Mesendoderm (in vitro differentiated cells): ENCODE measurements at places on chromosomes 7 and 10.

- DNase-seq = peak; percentile 96
Measured at GRCh38 chr7:101321491-101322401, at the start of gene IFT22. Gene IFT22, minus strand, starts transcription at chr7:101321812. Its CDS starts 103 bp downstream, at chr7:101321709.

DNA sequence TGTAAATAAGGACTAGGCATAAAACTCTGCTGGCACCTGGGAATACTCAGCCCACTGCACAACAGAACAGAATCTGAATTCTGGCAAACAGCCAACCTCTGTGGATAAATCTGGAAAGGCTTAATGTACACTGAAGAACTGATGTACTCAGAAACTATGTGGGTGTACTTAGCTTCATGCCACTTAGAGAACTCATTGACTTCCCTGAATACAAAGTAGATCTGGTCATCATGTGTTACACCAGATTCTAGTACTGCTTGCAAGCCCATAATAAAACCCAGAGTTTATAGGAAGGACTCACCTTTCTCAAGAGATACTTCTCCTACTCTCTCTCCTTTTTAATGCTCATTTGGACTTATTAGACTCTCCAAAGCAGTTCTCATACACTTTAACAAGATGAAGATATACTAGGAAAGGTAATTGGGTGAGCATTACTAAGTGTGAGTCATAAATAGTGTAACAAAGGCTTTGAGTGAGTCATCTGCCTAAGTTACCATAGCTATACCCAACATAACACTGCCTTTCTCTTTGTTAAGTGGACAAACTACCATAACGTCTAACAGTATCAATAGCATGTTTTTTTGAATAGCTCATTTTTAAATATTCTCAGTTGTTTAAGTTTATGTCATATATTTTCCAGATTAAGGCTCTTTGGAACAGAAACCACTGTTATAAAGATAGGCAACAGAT, 309.1 kb downstream of the MDFIC start:
- peak; percentile 88 for DNase-seq

DNA sequence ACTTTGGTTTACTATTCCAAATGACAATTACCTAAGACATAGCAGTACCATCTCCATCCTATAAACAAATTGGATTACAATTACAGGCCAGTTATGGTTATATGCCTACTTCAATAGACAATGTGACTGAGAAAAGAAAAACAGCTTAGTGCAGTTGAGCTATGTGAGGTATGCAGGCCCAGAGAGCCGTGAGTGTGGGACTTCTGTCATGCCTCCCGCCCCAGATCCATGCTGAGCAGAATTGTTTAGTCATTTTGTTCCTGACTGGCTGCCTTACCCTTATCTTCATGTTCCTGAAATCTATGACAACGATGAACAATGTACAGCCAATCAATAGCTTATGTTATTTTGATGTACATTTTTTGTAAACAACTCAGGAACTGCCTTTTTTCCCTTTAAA, 21.7 kb downstream of the LARP4B start:
- DNase-seq = peak; percentile 68

GRCh38 chr10:131318814-131319213, 7.3 kb upstream of the TCERG1L start:
- no peak for DNase-seq

- DNase-seq = no peak
Measured at GRCh38 chr10:84213076-84213475, 12.3 kb downstream of the LRIT2 start.

DNA sequence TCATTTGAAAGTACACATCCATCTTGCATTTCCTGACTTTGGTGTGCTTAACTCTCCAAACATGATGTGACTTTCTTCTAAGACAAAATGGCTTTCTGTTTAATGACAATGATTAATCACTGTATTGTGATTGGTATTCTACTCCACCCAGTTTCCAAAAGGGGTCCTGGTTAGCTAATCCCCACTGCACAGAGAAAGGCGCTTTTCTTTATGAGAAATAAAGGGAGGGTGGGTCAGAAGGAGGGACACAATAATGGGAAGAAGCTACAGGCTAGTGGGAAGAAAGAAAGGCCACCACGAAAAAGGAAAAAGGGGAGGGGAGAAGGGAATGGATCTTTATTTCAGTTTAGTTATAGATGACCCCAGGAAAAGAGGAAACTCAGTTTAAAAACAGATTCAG, 69.2 kb downstream of the PRTFDC1 start:
- DNase-seq = no peak

DNA sequence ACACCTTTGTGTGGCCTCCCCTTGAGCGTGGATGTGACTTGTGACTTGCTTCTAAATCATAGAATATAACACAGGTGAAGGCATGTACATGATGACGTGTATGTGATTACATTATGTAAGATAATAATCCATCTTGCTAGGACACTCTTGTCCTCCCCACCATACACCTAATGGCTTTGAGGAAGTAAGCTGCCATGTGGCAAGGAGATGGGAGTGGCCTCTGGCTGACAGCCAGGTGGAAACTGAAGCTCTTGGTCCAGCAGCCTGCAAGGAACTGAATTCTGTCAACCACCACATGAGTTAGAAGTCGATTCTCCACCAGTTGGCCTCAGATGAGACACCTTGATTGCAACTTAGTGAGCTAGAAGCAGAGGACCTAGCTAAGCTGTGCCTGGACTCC, 67.4 kb upstream of the ELN start:
- no peak for DNase-seq

DNA sequence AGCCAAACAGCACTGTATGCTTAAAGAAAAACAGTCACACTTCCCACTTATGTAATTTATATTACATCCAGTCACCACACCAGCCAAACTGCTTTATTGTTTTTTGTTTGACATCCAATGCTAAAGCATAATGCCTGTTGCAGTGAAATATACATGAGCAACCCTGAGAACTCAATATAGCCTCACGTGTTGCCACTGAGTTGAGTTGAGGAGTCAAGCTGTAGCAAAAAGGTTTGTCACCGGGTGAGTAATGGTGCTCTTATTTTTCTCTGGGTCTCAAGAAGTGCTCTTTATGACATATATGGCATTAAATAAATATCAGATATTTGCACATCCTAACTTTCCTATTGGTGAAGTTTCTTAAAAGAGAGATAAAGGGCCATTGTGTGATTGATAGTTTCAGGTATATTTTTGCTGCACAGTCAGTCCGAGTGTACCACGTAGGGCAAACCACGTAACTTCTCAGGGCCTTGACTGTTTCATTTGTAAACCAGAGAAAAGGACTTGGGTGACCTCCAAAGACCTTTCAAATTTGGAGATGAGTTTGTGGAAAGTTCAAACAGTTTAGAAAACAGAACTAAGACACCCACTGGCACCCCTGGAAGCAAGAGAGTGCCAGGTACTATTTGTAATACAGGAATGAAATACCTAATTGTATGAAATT, 168.5 kb downstream of the CFTR start:
- DNase-seq = no peak
